ENCODE measurements at places on chromosomes 16 and 17.

DNA sequence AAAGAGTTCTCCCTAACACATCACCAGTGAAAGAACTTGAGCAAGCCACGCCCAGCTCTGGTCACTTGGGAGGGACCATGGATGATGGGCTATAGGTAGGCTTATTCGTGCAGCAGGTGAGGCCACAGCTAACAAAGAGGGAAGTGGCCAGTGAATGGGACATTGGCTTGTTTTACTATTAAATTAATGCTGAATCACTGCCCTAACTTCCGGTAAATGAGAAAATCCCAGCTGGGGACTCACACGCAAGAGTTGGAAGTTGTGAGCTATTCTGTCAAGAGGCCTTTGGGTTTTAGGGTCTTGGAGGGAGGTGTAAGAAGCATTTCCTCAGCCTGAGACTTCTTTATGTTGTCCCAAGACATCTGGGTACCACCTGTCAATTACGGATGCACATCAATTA lies 315.3 kb downstream of the XYLT1 start:
- no peak for DNase-seq

GRCh38 chr17:77666881-77667395 lies 291.6 kb upstream of the TNRC6C start:
- peak; percentile 40 for DNase-seq

DNA sequence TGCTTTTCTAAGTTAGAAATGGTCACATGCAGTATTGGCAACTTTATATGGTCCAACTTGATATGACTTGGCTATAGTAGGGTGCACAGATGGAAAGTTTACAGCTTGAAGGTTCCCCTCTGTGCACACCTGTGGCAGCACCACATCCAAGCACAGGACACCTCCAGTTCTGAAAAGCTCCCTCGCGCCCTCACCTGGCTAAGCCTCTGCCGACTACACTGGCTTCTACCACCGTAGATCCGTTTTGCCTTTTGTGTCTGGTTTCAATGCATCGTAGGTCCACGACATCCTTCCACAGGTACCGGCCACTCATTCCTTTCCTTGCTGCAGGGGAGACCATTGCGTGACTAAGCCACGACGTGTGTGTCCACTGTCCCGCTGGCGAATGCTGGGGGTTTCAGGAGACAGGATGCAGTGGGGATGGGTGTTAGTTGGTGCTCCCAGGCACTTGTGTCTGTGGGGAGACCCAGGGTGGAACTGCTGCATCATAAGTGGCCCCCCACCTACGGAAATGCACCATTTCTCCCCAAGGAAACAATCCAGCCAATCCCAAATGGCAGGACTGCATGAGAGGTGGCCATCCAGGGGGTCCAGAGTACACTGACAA lies 4.9 kb upstream of the RASD1 start:
- no peak for DNase-seq

- no peak for DNase-seq
These were observed 947.5 kb downstream of the CDH11 start for GRCh38 chr16:64174327-64174726.

DNA sequence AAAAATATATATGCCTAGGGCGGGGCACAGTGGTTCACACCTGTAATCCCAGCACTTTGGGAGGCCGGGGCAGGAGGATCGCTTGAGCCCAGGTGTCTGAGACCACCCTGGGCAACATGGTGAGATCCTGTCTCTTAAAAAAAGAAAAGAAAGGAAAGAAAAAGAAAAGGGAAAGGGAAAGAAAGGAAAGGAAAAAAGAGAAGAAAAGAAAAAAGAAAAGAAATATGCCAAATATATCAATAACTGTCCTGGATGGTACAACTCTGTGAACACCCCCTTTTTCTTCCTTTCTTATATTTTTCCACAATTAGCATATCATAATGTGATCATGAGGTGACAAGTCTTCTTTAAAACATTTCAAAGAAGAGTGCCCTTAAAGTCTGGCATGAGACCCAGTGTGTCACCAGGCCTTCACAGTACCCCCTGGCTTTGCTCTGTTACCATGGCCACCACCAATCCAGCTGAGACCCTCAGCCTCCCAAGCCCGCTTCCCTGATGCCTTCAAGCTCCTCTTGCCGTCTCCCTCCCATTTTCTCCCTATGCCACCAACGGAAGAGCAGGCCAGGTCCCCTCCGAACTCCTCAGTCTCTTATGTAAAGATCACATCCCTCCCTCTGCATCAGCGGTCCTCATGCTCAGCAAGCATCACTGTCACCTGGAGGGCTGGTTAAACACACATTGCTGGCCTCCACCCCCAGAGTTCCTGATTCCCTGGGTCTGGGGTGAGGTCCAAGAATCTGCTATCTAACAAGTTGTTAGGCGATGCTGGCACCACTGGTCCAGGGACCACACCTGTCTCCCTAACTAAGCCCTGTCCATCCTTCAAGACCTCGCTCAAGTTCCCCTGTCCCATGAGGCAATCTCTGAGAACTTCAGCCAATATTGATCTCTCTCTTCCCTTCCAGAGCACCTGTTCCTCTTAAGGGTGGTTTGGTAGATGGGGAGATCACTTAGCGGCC lies 44.5 kb downstream of the CUEDC1 start:
- DNase-seq: no peak

DNA sequence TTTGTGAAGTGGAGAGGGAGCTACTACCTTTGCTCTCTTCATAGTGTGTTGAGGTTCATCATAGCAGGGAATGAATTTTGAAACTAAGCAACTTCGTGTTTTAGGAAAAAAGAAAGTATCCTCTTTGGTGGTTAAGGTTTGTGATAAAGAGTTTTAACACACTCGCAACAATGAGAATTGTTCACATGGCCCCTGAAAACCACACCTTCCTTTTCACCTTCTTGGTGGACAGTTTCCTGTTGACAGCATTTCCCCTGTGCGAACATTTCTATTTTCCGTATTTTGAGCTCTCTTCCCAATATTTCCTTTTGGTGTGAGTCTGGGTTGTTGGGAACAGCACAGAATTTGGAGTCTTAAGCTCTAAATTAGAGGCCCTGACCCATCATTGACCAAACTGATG lies 3.8 kb downstream of the OR4D2 start:
- DNase-seq: no peak

DNA sequence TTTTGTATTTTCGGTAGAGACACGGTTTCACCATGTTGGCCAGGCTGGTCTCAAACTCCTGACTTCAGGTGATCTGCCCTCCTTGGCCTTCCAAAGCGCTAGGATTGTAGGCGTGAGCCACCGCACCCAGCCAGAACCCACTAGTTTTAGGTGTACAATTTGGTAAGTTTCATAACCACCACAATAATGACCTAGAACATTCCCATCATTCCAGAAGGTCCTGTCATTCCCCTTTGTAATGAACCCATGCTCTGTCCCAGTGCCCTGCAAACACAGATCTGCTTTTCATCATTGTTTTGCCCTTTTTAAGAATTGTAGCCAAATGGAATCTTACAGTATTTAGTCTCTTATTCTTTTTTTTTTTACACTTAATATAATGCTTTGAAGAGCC lies 35.6 kb upstream of the IRF8 start:
- DNase-seq: no peak

- DNase-seq: no peak
These were observed 2.5 kb downstream of the FAM83G start for GRCh38 chr17:19001907-19002590.

GRCh38 chr17:44758414-44759085 lies at the start of gene ADAM11:
Gene ADAM11, plus strand, starts transcription at chr17:44758988. Its CDS starts 212 bp downstream, at chr17:44759200.
- DNase-seq: no peak

DNA sequence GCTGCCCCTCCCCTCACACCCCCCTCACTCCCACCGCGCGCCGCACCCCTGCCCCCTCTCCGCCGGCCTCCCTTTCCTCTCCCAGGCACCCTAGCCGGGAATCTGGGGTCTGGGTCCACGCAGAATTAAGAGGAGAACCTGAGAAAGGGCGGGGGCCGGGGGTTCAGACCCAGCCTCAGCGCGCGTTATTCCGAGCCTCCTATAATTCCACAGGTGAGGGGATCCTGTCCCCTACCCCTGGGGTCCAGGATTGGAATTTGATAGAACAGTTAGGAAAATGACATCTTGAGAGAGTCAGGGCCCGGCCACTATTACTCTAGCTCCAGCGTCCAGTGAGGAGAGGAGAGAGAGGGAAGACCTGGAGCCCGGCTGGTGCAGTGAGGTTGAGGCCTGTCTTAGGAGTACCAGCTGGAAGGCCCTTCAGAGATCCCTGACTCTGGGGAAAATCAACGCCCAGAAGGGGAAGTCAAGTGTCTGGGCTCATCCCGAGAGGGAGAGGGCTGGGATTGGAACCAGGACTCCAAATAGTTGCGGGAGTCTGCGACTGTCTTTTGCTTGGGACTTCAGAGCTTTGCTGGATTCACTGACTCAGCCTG lies 17.3 kb downstream of the GRB7 start:
- DNase-seq: no peak

DNA sequence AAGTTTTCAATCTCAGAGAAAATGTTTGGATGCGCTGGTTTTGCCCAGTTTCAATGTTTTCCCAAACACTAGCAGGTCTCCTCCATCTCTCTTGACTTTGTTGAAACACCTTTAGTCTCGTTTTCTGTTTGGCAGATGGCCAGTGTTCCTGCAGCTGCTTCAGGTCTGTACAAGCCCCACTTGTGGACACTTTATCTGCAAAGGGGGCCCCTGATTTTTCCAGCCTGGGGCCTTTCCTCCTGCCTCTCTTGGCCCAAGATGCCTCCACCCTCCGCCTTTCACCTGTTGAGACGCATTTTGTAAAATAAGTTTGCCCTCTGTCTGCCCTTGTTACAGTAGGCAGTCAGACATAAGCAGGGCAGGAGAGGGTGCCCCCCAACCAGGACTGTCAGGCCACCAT lies 21.8 kb upstream of the PRM1 start:
- DNase-seq: no peak

DNA sequence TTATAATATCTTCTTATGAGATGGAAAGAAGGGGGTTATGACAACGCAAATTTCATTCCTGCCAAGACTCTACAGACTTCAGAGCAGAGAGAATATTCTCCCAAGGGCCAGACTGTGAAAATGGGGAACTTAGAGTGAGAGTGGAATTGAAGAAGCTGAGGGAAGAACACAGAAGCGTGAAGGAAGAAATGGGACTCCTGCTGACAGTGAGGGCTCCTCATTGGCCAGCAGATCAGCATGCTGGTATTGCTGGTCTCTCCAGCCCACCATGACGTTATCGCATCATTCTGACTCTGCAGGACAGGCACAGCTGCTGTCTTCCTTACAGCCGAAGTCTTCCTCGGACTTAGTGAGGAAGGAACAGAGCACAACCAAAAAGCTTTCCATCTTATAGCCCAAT lies 24.3 kb downstream of the CCL4 start:
- DNase-seq: no peak

GRCh38 chr16:52456368-52456767 lies 90.6 kb downstream of the TOX3 start:
- no peak for DNase-seq

DNA sequence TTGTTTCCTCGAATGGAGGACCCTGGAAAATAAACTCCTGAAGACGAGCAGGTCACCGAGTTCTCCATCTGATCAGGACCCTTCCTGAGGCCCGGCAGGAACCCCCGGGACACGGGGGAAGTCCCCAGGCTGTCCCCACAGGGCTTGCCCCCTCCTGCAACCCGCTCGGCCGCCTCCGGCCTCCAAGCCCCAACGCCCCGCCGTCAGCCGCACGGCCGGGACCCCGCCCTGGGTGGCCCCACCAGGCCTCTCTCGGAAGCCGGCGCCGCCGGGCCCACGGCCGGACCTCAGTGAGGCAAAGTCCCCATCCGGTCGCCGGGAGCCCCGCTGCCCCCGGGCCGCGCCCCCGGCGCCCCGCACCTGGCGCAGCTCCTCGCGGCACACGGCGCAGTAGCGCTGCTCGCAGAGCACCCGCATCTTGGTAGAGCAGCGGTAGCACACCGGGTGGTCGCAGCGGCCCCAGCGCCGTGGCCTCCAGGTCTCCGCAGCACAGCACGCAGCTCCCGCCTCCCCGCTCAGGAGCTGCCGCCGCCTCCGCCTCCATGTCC lies 383 bp downstream of the ZNF598 start:
- DNase-seq: no peak

DNA sequence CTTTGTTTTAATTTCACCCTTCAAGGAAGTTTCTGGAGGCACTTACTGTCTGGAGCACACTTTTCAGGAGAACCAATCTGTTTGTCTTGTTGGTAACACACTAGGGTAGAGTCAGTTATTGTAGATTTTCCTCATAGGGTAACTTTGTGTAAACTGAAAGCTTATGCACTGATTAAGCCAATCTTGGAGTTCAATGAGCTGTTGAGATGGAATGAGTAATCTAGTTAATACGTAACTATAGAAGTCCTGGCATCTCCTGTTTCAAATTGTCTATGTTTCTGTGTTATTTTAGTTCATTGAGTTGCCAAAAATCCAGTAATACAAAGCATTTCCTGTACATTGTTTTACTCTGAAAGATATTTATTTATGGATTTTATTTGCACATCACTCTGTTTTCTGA lies 111.6 kb upstream of the HAS3 start:
- no peak for DNase-seq

- DNase-seq: no peak
These were observed 38.5 kb upstream of the CES5A start for GRCh38 chr16:55913716-55914115.

- DNase-seq: no peak
These were observed 99.8 kb downstream of the CPPED1 start for GRCh38 chr16:12703935-12704334.

DNA sequence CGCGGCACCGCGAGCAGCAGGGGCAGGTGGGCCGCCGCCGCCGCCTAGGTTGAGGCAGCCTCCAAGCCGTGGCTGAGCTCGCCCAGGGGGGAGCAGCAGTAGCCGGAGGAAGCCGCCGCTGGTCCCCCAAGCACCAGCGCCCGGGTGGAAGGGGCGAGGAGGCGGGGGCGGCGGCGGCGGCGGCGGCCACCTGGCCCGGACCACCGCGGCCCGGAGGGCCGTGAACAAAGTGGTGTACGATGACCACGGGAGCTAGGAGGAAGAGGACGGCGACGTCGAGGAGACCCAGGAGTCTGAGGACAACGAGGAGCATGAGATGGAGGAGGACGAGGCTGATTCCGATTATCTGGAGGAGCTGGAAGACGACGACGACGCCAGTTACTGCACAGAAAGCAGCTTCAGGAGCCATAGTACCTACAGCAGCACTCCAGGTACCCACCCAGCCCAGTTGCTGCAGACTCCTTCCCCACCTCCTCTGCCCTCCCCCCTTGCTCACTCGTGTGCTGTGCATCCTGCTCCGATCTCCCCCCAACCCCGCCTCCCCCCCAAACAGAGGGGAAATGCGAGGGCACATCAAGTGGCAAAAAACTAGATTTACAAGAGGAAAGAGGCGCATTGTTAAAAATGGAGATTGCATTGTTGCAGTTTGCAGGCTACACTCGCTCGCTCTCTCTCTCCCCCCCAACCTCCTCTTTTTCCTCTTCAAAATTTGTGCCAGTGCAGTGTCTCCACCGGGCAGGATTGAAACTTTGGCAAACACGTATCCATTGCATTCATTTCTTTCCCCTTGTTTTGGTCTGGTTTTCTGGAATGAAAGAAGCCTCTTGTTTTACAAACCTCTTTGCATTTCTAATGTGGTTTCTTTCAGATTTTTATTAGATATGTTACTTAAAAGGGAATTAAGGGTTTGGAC lies 41.8 kb upstream of the AMZ2 start:
- DNase-seq: no peak

DNA sequence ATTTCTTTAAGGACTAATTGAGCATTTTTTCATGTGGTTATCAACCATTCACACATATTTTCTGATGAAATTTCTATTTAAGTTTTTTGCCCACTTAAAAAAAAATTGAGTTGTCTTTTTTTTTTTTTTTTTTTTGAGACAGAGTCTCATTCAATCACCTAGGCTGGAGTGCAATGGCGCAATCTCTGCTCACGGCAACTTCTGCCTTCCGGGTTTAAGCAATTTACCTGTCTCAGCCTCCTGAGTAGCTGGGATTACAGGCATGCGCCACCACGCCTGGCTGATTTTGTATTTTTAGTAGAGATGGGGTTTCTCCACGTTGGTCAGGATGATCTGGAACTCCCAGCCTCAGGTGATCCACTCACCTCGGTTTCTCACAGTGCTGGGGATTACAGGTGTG lies 34.3 kb downstream of the RAB11FIP3 start:
- no peak for DNase-seq

All from activated T-cell treated with anti-CD3 and anti-CD28 coated beads for 1 hour (primary cell).